ENCODE measurements at places on chromosomes 3 and 15.

- no peak for DNase-seq
These were observed 3.7 kb downstream of the IQSEC1 start for GRCh38 chr3:13069495-13069894.

- no peak for DNase-seq
These were observed 60.0 kb upstream of the FLNB start for GRCh38 chr3:57948080-57948671.

DNA sequence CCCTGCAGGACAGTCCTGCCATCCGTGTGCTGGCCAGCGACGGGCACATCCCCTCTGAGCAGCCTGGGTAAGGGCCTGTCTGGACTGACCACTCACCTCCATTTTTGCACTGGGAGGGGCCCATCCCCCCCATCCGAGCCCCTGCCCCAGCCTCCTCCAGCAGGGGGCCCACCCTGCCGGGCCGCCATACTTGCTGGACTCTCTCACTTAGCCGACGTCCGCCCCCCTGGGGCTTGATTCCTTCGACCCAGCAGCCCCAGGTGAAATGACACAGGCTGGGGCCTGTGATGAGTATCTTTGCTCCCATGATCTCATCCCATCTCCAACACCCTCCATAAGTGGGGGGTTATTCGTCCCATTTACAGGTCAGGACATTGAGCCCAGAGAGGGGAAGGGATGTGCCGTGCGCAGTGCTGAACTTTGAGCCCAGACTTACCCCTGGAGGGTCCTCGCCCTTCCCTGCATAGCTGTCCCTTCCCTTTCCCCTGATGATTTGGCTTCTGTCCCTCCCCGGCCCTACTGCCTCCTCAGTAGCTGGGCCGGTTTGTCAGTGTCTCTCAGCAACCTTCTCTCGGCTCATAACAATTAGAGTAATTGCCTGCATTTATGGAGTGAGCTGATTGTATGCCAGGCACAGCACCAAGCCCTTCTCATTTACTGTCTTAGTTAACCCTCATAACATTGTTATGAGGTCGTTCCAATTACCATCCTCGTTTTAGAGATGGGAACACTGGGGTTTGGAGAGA, 4.2 kb downstream of the LMAN1L start:
- DNase-seq, result no peak

DNA sequence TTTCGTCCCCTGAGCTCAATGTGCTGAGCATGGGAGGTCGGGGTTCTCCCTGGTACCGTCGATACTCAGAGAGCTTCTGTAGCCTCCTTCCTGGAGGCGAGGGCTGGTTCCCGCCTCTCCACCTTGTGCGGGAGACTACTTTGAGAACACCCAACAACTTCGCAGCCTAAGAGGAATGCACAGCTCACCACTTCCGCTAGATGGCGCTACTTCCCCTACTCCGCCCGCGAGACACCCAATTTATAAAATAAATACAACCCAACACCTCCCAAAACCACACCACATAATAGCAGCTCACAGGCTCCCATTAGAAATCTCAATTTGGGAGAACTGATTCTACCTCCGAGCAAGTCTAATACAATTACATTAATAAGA, 1.2 kb downstream of the RGMA start:
- no peak for DNase-seq

DNA sequence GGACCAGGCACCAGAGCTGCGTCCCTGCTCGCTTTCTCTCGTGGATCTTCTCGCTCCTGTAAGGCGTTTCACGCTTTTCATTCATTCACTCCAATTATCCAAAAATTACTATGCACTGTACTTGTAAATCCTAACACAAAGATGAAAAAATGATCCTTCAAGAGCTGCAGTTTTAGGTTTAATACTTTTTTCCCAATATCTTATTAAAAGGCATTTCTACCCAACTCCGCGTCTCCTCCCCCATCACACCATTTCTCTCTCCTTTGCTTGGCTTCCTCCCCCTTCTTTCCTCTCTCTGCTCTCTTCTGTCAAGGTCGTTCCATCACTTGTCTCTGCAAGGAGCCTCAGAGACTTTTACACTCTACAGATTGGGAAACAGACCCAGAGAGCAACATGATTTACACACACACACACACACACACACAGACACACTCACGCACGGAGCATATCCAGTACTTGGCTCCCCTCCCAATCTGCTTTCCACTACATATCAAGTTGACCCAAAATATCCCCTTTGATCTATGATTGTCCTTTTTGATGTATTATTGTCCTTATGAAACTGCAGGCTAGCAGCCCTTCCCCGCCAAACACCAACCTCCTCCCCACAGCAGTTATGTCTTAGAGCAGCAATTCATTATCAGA, 479 bp upstream of the CLDN1 start:
- no peak for DNase-seq

DNA sequence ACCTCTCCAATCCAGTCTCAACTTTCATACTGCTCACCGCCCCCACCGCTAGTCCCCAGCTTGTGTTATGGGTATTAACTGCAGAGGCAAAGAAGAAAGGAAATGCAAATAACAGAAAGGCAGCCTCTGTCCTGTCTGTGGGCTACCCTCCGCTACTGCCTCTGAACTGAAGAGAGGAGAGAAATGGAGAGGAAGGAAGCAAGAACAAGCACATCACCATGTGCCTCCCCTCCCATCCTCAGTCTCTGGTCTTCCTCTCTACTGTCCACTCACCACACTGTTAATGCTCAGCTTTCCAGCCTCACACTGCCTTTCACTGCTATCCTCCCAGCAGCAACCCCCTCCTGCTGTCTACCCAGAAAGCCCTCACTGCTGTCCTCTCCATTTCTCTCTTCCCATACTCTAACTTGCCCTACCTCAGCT, 139.0 kb upstream of the SLC2A2 start:
- no peak for DNase-seq

GRCh38 chr15:77857419-77857818, 220.1 kb downstream of the TBC1D2B start:
- no peak for DNase-seq

DNA sequence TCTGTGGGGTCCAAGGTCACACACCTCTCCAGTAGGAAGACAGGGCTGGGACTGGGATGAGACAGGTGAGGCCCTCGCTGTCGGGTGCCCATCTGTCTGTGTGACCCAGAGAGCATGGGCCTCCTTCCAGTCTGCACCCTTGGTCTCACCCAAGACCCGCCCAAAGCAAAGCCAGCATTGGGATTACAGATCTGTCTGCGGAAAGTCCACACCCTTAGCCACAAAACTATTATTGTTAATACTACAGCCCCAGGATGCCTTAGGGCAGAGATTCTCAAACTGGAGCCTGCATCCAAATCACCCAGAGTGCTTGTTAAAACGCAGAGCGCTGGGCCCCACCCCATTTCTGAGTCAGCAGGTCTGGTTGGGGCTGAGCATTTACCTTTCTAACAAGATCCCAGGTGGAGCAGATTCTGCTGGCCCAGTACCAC, 58.5 kb upstream of the ZNF148 start:
- DNase-seq, result no peak

DNA sequence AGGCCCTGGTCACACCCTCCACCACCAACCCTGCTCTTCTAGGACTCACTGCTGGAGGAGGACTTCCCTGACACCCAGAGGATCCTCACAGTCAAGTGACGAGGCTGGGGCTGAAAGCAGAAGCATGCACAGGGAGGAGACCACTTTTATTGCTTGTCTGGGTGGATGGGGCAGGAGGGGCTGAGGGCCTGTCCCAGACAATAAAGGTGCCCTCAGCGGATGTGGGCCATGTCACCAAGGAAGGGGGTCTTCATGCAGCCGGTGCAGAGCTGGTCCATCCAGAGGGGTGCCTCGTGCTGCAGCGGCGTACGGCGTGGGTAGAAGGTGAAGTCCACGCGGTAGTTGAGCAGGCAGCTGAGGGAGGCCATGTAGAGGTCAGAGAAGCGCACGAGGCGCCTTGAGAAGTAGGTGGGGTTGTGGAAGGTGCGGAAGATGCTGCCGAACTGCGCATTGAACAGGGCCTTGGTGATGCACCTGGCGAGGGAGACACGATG, 9.4 kb downstream of the NT5DC2 start:
- DNase-seq, result no peak

DNA sequence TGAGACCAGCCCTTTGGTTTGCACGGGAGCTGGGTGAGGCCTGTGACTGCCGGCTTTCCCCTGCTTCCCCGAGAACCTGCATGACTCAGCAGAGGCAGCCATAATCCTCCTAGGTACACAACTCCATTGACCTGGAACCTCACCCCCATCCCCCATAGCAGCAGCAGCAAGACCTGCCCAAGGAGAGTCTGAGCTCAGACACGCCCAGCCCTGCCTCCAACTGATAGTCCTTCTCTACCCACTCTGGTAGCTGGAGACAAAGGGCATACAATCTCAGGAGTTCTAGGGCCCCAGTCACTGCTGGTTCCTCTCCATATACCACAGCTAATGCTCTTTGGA, 141.0 kb upstream of the ARHGEF26 start:
- no peak for DNase-seq

DNA sequence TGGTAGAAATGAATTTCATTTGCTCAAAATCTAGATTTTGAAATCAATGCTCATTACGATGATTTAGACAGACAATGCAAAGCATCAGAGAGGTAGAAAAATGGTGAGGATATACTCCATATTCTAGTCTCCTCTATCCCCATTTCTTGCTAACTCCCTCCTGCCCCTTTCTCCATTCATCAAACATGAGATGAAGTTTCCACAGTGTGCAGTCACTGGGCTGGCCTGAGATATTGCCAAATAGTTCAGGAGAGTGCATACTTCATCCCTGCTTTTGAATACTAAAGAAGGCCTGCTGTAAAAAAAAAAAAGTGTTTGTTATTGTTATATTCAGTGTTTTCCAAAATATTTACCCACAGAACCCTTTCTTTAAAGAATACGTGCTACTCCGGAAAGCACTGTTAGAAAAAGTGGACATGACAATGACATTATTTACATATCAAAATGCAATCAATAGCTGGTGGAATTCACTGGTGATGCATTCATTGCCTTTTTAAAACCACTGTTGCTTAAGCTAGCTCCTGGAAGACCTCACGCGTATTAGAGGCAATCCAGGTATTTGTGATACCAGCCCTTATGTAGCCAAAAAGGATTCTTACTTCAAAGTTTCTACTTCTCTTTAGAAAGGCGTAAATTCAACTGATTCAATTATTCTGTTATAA, 247.6 kb upstream of the SOX2 start:
- no peak for DNase-seq
